ENCODE measurements at places on chromosomes 4 and X.

- no peak for DNase-seq
Observed at GRCh38 chr4:54741202-54741601, 83.4 kb downstream of the KIT start.

GRCh38 chrX:119067023-119067739 lies 5.6 kb upstream of the CT47C1 start:
- DNase-seq, result no peak

GRCh38 chr4:53130896-53131561 lies 234.8 kb downstream of the SCFD2 start:
- no peak for DNase-seq

- DNase-seq, result no peak
Observed at GRCh38 chr4:176529574-176529973, 209.8 kb downstream of the SPCS3 start.

GRCh38 chrX:83535417-83536196 lies 27.5 kb downstream of the POU3F4 start:
- no peak for DNase-seq
